H7 (cell line): ENCODE measurements at places on chromosomes 12 and 14. TPM values are rescaled to one million over a fixed set of nuclear protein-coding genes. Genes with fewer than 3 reads are reported as not detected.

Gene FBXO34
- total RNA-seq: 13.8 and 16.6 TPM in 2 replicates

Gene VWF
- total RNA-seq: 1.6 and 2.3 TPM in 2 replicates

Gene CLMN
- 4.5 and 10.5 TPM in 2 replicates for total RNA-seq

Gene NEDD8
- total RNA-seq: 195 and 203 TPM in 2 replicates

Gene TMEM63C
- total RNA-seq: 2.1 and 2.2 TPM in 2 replicates

Gene COX8C
- total RNA-seq: not detected in 2 replicates

Gene CCDC175
- total RNA-seq: not detected in 2 replicates

Gene LRP6
- 44.6 and 48.0 TPM in 2 replicates for total RNA-seq

Gene IFI27L1
- total RNA-seq: 14.3 and 16.4 TPM in 2 replicates

Gene LBHD2
- not detected in 2 replicates for total RNA-seq

Gene PRH2
- 0.21 TPM in 1 of 2 replicates, not detected in the other for total RNA-seq

Gene MMAB
- total RNA-seq: 25.1 and 32.8 TPM in 2 replicates
